ENCODE measurements at places on chromosomes 11 and 22.

- DNase-seq, result no peak
Observed at GRCh38 chr11:78622666-78623065, 48.0 kb upstream of the NARS2 start.

GRCh38 chr11:810040-810567, 337 bp downstream of the RPLP2 start:
- DNase-seq, result no peak

GRCh38 chr11:92850296-92850826, 119.1 kb upstream of the MTNR1B start:
- DNase-seq, result no peak

DNA sequence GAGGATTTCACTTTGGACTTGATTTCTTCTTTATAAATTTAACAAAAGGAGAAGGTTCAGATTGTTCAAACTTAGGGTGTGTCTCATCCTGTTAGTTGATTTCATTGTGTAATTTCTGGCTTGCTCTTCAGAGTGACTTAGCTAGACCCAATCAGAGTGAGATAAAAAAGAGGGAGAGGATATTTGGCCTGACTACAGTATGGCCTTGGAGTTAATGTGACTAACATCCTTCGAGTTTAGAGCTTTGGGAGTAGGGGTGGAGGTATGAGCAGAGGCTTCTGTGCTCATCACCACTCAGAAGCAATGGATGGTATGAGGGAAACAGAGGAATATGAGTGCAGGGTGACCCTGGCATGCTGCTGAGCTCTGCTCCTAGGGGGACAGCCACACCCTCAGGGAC, 114.2 kb downstream of the ME3 start:
- no peak for DNase-seq

DNA sequence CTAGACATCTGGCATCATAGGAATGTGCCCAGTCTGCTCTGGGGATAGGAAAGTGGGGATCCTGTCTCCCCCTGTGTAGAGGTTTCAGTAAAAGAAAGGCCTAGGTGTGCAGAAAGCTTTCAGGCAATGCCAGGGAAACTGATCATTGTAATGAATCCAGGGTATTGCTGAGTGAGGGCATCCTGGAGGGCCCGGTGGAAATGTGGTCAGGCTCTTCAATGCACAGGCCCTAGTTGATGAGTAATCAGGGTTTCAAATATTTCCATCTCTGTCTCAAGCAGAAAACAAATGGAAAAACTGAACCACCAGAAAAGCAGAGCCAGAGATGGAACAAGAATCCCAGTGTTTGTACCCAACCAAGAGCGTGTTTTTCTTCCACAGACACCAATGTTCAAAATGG, 2.0 kb downstream of the CD3E start:
- no peak for DNase-seq

GRCh38 chr11:70240337-70240736, 30.2 kb upstream of the PPFIA1 start:
- no peak for DNase-seq

DNA sequence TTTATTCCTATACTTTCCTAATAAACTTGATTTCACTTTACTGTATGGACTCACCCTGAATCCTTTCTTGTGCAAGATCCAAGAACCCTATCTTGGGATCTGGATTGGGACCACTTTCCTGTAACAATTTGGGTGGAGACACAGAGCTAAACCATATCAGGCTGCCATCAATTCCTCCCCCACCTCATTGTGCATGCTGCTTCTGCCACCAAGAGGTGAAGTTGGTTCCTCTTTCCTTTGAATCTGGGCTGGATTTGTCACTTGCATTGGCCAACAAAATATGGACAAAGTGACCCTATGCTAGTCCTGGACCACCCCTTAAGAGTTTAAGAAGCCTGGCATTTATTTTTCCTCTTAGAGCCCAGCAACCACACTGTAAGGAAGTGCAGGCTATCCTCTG, 39.4 kb upstream of the CEP295 start:
- no peak for DNase-seq

DNA sequence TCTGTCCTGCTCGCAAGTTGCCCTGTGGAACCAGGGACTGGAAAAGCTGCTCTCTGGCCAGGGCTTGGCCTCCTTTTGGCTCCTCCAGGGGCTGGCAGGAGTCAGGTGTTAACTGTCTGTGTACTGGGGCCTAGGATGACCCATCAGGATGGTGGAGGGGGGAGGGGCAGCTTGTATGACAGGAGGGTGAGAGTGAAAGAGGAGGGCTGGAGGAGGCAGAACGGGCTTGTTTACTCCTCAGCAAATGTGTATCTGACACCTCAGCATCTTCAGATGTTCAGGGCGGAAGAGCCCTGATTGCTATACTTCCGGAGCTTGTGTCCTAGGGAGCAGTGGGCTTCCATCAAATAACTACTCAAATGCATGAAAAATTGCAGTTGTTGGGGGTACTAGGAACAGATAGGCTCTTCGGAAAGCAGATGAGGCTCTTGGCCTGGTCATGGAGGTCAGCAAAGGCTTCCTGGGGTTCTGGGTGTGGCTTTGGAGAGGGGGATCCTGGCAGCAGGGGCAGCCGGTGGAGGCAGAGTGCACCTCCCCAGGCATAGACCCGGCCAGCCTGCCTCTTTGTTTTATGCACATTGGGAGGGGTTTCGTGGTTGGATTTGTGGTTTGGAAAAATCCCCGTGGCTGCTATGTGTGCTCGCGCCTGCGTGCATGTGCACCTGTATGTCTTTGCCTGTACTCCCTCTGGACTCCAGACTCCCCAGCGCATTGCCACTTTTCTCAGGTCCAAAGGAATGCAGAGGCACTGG, 31.2 kb downstream of the CD82 start:
- DNase-seq, result no peak

GRCh38 chr11:117614728-117615127, 182.3 kb downstream of the DSCAML1 start:
- DNase-seq, result no peak

DNA sequence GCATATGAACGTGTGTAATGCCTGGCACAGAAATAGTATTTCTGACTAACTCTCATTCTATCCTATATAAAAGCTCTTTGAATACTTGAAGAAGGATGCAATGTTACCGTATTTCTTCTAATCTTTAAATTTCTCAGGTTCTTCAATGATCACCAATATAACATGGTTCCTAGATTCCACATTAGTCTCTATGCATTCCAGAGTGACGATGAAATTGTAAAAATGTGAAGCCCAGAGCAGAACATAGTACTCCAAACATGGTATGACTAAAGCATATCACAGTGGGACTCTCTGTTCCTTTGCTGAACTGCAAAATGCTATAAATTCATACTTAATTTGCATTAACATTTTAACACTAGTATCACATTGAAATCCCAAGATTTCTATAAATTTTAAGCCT, 877.6 kb upstream of the CHORDC1 start:
- no peak for DNase-seq

- DNase-seq, result peak; percentile 57
Observed at GRCh38 chr11:13210424-13210823, 67.2 kb upstream of the BMAL1 start.

DNA sequence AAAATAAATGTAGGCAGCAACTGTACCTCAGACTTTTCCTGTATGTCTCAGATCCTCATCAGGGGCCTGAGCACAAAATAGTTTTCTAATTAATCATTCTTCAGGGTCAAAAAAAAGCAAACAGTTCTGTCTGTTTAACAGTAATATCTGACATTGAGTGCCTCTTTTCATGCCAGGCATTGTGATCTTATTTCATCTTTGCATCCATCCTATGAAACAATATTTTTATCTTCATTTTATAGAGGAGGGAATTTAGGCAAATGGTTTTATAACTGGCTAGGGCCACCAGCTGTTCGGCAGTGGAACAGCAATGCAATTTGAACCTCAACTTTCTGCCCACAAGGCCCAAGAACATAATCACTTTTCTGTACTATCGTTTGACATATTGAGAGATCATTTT, 145.6 kb downstream of the WNT7B start:
- no peak for DNase-seq

GRCh38 chr11:10461276-10461790, 6.3 kb downstream of the AMPD3 start:
- no peak for DNase-seq

DNA sequence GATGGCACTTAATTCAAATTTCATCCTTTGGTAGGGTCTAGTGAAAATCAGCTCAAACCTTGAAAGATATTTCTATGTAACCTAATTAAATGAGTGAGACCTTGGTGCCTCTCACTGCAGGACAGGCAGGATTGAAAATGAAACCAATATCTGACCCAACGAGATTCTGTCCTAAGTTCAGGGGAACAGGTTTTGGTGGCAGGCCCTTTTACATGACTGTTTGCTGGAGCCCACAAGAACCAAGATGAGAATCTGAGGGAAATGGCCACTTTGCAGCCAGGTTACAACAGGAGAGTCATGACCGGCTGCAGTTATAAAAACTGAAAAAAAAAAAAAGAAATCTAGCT, 130.2 kb downstream of the TRIM44 start:
- DNase-seq, result no peak

- DNase-seq, result no peak
Observed at GRCh38 chr11:134254433-134255183, 1.2 kb downstream of the ACAD8 start.

DNA sequence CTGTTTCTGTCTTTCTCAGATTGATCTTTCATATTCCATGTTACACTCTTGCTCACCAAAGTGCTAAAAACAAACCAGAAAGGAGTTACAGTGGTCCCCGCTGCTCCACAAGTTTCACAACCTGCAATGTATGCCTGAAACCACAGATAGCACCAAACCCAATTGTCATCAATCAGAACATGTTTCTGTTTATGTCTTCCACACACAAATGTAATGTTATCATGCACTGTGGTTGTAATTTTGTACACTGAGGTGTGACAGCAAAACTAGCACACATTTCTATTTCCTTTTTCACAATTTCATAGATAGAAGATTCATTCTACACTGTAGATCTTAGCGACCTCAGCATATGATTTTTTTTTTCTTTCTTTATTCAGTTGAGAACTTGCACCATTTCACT, 1045.9 kb upstream of the RAG2 start:
- DNase-seq, result no peak

GRCh38 chr11:24598641-24599040, 101.8 kb downstream of the LUZP2 start:
- no peak for DNase-seq

GRCh38 chr11:110185121-110185591, 92.0 kb downstream of the ZC3H12C start:
- no peak for DNase-seq

GRCh38 chr22:37870273-37870672, 21.1 kb downstream of the EIF3L start:
- no peak for DNase-seq

DNA sequence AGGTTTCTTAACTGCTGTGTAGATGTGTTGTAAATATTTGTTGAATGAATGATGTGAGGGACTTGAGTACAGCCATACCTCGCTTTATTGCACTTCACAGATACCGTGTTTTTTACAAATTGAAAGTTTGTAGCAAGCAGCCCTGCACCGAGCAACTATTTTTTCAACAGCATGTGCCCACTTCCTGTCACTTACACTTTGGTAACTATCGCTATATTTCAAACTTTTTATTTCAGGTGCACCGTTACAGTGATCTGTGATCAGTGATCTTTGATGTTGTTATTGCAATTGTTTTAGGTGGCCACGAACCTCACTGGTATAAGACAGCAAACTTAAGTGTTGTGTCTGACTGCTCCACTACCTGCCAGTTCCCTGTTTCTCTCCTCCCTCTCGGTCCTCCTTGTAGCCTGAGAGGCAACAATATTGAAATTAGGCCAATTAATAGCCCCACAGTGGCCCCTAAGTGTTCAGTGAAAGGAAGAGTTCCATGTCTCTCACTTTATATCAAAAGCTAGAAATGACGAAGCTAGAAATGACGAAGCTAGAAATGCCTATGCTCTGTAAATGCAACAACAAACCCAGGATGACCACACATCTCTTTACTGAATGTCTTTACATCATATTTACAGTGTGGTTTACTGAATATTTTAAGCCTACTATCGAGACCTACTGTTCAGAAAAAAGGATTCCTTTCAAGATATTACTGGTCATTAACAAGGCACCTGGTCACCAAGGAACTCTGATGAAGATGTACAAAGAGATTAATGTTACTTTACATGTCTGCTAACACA, 1.0 kb downstream of the SFI1 start:
- DNase-seq, result no peak

GRCh38 chr11:121198491-121198890, 94.1 kb upstream of the SC5D start:
- DNase-seq, result no peak

DNA sequence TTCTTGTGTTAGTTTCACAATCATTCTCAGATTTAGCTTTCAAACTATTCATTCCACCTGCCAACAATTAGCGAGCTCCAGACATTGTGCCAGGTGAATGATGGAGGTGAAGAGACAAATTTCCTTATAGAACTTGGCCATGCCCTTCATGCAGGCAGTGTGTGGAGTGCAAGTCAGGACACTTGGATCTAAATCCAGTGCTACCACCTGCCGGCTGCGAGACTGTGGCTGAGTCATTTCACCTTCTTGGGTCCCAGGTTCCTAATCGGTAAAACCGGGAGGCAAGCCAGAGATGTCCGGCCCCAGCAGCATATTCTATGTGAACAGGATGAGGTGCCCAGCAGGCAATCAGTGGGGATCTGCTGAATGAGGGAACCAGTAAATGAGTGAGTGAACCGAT, 18.6 kb upstream of the EHF start:
- no peak for DNase-seq

- no peak for DNase-seq
Observed at GRCh38 chr11:64450168-64450560, 91.2 kb downstream of the RPS6KA4 start.

DNA sequence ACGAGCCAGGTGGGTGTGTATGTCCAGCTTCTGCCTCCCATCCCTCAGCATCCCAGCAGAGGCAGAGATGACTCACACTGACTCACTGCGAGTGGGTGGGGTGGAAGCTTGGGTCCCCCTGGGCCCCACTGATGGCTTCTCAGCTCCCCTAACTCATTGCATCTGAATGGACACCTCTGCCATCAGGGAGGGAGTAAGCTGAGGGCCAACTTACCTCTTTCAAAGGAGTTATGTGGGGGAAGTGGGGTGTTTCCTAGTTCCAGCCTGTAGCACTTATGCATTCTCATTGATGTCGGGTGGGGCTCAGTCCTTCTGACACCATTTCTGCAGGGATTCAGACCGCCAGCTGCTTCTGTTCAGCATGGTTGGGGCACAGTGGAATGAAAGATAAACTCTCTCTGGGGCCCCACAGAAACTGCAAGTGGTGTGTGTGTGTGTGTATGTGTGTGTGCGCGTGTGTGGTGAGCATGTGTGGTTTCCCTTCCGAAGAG, 1425.8 kb downstream of the TBC1D22A start:
- DNase-seq, result no peak

GRCh38 chr11:47797633-47798032, 30.5 kb upstream of the FNBP4 start:
- DNase-seq, result no peak

DNA sequence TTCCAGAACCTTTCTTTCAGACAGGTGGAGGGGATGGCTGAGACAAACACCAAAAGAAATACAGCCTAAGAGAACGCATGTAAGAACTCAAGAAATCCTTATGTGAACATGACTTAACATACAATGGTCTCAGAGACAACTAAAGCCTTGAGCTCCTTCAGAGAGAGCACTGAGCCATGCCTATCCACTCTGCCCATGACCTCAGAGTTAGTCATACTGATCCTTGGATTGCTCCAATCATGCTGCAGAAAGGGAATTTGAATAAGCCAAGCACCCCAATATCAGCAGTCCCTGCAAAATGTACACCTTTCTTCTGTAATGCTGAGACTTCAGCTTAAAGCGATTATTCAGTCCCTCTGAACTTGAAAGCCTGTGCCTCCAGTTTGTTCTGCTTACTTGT, 43.2 kb upstream of the CHKA start:
- DNase-seq, result no peak

Measured in NCI-H2081 (cell line).